ENCODE measurements at places on chromosomes 12 and 14.
A peak's percentile ranks its signal among the peaks of the same experiment; 100 is the strongest.

DNA sequence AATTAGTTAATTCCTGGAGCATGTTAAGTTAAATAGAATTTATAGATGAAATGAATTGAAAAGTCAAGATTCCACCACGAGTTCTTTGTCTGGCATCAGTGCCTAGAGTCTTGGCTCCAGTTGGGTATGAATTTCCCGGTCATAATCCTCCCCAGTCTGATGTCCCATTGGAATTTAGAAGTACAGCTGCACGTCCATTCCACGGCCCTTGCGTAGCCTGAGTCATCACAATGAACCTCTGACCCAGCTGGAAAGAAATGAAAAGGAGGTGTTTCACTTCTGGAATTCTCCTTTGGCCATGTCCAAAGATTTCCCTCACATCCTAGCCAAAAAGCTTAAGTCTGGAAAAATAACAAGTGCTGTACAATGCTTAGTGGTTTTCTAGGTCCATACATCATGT, 122.7 kb downstream of the KICS2 start:
- no peak for DNase-seq

DNA sequence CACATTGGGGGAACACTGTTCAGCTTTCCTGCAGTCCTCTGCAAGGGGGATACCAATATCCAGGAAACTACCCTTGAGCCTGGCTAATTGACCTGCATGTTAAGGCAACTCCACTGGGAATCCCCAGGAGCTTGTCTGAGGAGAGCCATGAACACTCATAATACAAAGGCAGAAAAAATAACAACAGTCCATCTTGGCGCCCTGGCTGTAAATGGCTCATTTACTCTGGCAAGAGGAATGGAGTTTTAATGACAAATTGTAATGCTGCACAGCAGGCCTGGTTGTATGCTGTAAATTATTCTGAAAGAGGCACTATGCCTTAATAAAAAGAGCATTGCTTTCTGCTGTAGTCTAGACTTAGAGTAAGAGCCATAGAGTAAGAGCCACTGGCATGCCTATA, 58.3 kb downstream of the SLC8A3 start:
- no peak for DNase-seq

GRCh38 chr12:107322063-107322462, 228.7 kb upstream of the CRY1 start:
- no peak for DNase-seq

- no peak for DNase-seq
Observed at GRCh38 chr12:132703641-132704040, 7.0 kb upstream of the PGAM5 start.

- no peak for DNase-seq
Observed at GRCh38 chr14:73764406-73765280, 50.5 kb upstream of the PNMA1 start.

DNA sequence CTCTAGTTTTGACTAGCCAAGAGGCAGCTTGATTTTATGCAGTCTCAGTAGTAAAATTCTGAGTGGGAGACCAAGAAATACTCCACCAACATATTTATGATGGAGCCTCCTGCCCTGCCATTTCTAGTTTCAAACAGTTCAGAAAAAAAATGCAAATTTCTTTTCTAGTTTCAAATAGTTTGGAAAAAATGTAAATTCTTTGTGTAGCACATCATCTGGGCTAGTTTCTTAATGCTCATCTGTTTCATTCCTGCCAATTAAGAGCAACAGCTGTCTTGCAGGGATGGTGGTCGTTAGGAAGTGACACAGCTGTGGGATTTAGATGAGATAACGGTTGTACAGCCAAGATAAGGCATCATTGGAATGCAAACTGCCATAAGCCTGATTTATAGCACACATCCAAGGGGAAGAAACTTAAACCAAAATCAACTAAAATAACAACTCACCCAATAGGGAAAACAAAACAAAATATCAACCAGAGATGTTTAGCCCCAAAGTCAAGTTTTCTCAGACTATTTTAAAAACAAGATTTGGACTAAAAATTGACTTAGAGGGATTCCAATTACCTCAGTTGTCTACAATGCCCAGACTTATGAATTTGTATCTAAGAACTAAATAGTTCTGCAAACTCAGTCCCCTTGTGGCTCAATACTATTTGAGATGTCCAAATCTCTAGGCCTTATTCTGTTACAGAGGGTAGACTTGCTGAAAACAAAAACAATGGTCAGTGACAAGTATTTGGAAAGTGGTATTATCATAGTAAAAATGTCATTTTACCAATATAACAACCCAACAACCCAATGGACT, 291.3 kb upstream of the ATP2B1 start:
- no peak for DNase-seq

DNA sequence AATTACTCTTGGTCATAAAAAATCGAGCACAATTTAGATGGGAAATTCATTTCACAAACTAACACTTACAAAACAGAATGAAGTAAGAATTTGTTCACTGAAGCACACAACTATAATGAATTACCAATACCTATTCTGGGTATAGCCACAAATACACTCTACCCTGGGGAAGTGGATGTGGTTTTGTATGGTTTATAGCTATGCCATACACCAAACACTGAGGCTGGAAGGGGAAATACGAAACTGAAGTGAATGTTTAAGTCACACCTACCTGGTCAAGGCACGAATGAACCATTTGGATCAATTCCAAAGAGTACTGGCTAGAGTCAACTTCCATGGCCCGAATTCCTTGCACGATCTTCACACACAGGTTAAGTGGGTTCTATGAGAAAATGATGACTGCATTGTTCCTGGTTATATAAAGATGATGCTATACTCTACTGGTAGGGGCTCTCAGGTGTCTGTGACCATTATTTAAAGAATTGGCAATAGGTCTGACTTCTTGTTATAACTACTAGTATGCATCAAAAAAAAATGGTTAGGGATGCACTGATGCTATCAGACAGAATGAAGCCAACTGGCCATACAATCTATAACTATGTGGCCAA, 12.8 kb downstream of the NEK9 start:
- DNase-seq: no peak

- DNase-seq: no peak
Observed at GRCh38 chr12:114917307-114917706, 233.3 kb upstream of the TBX3 start.

- no peak for DNase-seq
Observed at GRCh38 chr14:38391334-38391733, 135.4 kb upstream of the CLEC14A start.

DNA sequence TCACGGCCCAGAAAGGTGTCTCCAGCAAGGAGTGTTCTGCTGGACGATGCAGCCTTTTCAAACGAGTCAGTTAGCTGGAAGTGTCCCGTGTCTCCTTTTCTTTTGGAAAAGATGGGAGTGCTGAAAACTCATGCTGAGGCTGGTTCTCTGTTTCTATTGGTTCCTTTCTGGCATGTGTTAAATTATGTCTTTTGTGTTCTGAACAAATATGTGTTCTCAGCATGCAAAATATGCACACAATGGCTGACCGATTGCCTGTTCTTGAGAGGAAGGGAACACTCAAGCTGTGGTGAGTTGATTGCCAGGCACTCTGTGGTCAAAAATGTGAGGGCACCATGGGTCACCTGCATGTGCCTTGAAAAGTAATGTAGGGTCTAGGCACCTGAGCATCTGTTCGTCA, 181.3 kb downstream of the CACNA1C start:
- no peak for DNase-seq

- DNase-seq: no peak
Observed at GRCh38 chr12:19003141-19003540, 126.4 kb upstream of the PLEKHA5 start.

DNA sequence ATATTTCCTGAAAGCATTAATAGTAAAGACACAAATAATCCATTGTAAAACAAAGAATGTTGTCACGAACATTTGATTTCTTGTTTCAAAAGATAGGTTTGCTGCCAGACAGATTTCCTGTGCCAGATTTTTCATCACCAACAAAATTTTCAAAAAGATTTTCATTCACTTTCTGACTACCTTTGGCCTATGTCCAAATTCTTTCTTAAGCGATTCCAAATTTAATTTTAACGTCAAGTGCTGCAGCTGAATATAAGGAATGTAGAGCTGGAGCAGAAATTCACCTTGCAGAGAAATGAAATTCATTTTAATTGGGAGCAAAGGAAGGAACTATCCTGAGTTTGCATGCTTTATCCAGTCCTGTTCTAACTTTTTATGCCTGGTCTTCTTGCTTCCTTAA, 277.4 kb downstream of the CCER1 start:
- DNase-seq: no peak

- DNase-seq: no peak
Observed at GRCh38 chr14:100239211-100239839, 381 bp downstream of the YY1 start.

DNA sequence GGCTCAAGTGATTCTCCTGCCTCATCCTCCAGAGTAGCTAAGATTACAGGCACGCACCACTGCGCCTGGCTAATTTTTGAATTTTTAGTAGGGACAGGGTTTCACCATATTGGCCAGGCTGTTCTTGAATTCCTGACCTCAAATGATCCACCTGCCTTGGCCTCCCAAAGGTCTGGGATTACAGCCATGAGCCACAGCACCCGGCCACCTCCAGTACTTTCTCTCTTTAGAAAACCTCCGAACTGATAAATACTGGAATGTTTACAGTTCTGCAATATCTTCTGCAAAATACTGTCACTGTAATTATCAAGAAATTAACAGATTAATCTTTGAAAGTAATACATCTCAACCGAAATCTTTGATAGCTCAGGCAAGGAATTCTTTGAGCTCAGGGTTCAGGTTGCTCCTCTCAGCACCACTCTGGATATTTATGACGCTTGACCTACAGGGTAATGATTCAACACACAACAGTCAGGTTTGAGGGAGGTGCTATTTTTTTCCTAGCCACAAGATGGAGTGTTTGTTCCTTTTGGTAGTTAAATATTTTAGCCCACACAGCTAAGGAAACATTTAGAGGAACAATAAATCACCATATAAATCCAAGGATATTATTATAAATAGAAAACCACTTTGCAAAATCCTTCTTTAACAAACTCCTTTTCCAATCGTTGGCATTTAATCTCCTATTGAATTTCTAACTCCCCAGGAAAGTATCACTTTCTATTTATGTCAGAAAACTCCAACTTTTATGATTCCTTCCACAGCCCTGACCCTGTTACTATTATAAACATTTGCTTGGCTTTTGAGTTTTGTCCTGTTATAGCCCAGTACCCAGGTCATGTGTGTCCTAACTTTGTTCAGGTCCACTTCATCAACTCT, 48.6 kb upstream of the GTF2A1 start:
- DNase-seq: peak; percentile 86

DNA sequence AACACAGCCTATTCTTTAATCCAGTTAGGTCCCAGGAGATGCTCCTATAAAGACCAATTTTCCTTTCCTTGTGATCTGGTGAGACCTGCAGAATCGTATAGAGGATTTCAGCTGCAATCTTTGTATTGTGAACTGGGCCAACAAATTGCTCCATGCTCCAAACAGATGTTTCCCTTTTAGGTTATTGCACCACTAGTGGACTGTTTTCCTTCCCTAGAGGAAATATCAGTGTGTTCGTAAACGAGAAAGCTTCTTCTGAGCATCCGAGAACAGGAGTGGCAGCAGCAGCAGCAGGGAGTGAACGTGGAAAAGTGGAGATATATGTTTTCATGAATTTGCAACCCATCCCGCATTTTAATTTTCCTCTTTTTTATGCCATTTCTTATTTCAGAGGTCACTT, 344.1 kb upstream of the PDE3A start:
- DNase-seq: no peak

DNA sequence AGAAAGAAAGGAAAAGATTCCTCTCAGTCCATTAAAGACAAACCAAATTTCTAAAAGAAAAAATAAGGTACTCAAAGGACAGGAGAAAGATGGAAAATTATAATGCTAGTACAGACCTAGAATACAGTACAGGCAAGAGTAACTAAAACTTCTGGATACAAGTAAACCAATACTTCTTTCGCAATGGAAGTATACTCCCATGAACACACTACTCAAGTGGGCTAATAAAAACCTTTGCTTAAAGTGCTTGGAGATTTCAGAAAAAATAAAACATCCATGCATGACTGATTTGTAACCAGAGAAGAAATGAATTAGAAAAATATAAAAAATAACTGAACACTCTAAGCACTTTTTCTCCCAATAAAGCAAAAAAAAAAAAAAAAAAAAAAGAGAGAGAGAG, 3.5 kb downstream of the ZBTB25 start:
- no peak for DNase-seq

DNA sequence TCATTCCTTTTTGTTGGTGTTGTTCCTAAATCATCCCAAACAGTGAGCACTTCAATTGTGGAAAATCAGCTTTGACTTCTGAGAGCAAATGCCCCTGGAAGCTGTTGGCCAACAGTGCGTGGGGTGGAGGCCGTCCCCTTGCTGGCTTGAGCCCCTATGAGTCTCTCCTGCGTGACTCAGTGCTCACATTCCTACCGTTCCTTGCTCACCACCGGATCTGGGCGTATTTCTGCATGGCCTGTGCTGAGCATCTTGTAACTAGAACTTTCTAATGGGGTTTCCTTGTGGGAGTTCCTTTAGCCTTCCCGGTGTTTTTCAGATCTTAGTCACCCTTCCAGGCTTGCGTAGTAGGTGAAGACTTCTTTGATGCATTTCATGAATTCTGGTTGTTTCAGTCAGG, 14.7 kb downstream of the SERPINA1 start:
- no peak for DNase-seq

- DNase-seq: peak; percentile 22
Observed at GRCh38 chr12:90163975-90164374, 455.3 kb upstream of the ATP2B1 start.

DNA sequence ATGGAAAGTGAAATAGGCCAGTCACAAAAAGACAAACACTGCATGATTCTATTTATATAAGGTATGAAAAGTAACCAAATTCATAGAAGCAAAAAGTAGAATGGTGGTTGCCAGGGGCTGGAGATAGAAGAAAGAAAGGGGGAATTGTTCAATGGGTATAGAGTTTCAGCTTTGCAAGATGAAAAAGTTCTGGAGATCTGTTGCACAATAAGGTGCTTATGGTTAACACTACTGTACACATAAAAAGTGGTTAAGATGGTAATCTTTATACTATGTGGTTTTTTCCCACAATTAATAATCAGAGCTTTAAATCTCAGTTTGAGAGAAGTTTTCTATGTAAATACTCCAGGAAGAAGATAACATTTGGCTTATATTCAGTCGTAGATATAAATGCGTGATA, 73.4 kb downstream of the SLC38A4 start:
- DNase-seq: peak; percentile 52

DNA sequence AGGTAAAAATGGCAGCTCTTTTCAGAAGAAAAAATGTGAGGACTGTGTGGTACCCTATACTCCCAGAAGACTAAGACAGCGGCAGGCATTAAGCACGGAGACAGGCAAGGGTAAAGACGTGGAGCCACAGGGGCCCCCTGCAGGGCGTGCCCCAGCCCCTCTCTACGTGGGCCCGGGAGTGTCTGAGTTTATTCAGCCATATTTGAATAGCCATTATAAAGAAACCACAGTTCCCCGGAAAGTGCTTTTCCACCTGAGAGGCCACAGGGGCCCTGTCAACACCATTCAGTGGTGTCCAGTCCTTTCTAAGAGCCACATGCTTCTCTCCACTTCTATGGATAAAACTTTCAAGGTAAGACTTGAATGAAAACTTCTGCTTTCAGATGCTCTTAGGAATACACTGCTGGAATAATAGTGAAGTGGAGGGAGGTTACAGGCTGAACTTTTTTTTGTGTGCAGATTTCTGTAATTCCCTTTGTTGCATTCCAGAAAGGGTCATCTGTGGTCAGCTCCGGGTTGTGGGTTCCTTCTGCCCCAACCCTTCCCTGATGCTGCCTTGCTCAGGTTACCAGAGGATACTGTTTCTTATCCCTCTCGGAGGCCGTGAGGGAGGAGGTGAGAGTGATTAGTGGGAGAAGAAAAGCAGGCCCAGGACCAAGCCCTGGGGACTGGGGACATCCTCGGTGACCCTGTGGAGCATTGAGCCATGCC, 58.4 kb downstream of the SLC25A47 start:
- no peak for DNase-seq

All from SK-MEL-5 (cell line).